ENCODE measurements at places on chromosomes 3 and 15.
A peak's percentile ranks its signal among the peaks of the same experiment; 100 is the strongest.

DNA sequence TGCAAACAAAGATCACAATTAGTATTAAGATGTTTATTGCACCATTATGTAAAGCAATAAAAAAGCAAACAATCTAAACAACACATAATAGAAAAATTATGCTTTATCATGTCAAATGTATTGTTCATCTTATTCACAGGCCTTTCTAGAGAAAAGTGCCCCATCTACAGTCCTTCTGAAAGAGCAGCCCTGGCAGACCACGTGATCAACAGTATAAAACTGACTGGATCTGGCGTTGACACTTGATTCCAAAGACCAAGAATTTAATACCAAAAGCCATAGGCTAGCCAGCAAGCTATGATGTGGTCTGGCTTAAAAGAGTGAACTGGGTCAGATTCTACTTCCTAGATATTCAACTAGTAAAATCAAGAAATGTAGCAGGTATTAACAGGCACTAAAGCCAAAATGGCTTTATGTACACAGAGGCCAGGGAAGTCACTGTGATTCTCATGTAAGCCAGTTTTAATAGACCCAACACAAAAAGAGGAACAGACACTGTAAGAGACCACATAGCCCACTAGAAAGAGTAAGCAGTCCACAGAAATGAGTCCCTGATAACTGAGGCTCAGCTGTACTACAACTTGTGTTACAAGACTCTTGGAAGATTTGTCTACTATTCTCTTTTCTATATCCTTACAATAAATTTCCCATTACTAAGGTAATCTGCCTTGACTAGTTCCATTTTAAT is 32.5 kb downstream of the DMXL2 start:
- DNase-seq: no peak

DNA sequence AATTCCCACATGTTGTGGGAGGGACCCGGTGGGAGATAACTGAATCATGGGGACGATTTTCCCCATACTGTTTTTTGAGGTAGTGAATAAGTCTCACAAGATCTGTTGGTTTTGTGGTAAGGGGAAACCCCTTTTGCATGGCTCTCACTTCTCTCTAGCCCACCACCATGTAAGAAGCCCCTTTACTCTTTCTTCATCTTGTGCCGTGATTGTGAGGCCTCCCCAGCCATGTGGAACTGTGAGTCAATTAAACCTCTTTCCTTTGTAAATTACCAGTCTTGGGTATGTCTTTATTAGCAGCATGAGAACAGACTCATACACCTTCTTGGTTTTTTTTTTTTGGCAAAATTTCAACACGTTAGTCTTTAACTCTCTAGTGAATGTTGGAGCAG is 18.1 kb downstream of the ARL8B start:
- DNase-seq: no peak

GRCh38 chr3:156473341-156473740 is 81.6 kb downstream of the SSR3 start:
- no peak for DNase-seq

DNA sequence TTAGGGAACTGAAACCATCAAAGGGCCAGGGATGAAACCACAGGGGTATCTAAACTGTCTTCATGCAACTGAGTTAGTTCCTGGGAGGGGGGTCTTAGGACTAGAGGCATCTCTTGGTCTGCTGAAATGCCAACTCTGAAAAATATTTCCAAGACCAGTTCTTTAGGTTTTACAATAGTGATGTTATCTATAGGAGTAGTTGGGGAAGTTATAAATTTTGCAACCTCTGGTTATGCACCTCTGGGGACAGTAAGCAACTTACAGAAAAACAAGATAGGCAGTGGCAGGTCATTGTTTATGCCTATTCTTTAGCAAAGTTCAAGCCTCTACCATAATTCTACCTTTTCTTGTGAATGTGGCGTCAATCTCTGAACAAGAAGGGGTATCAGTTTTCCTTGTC is 60.5 kb upstream of the MINAR1 start:
- no peak for DNase-seq

DNA sequence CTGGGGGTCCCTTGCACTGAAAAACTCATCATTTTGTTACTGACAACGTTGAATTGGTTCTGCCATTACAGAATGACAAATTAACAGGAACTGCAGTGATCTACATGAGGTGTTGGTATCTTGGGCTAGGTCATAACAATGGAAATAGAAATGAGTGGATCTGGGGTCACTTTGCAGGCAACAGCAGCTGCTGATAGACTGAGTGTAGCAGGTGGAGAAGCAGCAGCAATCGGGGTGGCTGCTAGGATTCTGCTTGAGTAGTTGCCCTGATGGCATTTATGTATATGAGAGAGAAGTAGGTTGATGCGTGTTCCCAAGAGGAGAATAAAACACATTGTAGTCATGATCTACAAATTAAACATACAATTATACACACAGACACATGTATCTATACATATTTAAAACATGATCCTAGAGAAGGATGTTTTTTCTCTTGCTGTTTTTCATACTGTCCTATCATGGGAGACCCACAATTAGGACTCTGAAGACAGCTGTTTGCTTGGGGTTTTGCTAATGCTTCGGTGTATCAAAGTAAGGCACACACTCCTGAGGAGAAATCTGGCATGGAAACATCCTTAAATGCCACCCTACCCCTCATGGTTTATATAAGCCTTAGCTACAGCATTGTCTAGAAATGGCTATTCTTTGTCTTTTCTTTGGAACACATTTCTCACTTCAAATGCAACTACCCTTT is 15.8 kb upstream of the THBS1 start:
- DNase-seq: no peak

DNA sequence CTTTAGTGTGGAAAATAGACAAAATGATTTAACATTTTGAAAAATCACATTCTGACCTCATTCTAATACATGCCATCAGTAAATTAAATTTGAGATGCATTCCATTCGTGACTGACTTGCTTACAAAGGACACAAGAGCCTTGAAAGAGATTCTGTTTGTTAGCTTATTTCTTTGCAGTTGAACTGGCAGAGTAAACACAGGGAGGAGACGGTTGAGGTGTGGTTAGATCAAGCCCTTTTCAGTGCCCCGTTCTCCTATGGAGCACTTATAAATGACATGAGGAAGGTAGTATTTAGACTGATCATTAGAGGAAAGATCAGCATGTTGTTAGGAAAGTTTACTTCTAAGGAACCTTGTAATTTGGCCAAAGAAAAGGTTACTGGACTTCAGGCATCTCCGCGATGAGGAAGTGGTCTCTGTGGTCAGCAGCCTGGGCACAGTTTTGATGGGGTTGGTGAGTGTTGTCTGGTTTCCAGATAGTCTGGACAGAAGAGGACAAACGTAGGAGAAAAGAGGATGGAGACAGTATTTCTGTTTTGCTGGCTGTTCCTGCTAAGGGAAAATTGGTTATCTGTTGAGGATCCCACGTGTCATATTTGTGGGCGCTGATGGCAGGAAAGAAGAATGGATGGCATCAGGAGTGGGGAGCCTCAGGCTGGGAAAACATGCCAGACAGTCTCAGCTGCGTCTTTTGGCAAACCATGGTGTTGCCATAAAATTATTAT is 328.9 kb upstream of the TBL1XR1 start:
- peak; percentile 14 for DNase-seq

DNA sequence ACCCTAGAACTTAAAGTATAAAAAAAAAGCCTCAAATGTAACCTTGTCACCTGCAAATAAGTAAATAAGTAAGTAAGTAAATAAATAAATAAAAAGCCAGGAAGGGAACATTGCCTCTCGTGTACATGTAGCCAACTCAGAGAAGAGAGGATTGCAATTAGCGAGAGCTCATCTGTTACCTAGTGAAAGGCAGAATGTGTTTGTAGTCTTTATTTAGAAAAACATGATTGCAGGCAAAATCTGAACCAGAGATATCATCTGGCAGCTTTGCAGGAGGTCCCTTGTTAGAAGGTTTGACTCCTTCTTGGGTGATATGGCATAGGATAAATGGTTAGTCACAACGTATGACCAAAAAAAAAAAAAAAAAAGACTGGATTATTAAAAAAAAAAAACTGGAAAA is 71.6 kb upstream of the SYN2 start:
- DNase-seq: no peak

GRCh38 chr15:60399931-60400330 is 2.1 kb upstream of the ANXA2 start:
- peak; percentile 76 for DNase-seq

DNA sequence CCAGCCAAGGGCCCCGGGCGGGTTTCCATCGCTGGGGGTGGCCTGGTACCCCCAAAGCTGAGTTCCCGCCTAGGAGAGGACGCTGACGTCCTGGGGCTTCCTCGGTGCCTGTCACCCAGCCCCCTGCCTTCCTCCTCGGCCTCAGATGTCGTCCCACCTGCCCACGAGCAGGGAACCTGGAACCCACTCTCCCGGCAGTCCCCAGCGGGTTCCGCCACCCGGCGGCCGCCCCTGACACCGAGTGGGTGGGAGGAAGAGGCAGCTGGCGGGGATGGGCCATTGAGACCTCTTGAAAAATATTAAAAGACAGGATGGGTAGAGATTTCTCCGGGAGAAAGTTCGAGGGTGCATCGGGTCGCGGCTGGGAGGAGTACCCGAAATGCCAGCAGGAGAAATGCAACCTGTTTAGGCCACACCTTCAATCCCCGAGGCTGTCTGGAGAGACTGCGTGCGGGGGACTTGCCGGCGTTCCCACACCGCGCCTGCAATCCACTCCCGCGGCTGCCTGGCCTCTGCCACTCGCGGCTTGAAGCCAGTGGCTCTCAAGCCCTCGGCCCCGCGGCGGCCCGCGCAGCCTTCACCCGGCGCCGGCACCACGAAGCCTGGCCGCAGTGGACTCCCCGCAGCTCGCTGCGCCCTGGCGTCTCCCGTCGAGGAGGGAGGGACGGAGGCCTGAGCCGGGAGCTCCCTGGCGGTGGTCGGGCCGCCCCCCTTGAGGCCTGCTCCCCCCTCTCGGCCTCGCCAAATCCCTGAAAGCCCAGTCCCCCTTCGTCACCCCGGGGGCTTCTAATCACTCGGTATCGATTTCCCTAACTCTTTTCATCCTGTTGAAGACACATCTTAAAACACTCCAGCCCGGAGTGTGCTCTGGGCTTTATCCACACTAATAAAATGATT is 8.6 kb upstream of the NR2F2 start:
- DNase-seq: no peak

GRCh38 chr15:48680841-48681240 is 35.3 kb upstream of the FBN1 start:
- peak; percentile 87 for DNase-seq

DNA sequence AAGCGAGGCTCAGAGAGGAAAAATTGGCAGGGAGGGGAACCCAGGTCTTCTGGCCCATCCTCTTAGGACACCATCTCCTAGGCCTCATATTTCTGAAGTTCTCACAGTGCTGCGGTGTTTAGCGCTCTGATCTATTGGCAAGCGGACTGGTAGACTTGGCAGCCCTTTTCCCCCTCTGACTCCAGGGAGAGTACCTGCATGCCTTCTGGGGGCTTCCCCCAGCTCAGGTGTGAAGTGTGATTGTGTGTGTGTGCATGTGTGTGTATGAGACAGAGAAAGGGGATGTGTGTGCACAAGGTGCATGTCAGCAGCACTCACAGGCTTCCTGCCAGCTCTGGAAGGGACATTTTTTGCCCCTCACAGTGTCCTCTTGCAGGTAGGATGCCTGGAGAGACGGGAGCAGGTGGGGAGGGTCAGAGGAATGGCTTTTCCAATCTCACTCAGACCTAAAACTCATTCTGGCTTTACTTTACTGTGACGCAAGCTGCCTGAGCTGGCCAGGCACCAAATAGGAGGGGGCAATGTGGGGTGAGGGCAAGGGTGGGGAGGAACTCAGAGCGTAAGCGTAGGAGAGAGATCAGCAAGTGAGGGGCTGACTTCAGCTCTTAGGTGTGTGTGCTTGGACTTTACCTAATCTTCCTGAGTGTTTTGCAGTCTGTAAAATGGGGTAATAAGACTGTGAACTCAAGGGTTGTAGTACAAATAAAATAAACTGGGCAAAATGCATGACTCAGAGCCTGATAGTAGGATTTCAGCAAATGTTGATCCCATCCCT is 4.0 kb upstream of the IL17RE start:
- DNase-seq: no peak

Measured in fibroblast of the aortic adventitia (primary cell).